Activated T-helper 1 cell treated with Interleukin-2 at 50 U/mL for 16 hours (primary cell): ENCODE measurements at places on chromosomes 16 and 17.

GRCh38 chr17:31786796-31787481, 72.1 kb downstream of the COPRS start:
- no peak for DNase-seq

DNA sequence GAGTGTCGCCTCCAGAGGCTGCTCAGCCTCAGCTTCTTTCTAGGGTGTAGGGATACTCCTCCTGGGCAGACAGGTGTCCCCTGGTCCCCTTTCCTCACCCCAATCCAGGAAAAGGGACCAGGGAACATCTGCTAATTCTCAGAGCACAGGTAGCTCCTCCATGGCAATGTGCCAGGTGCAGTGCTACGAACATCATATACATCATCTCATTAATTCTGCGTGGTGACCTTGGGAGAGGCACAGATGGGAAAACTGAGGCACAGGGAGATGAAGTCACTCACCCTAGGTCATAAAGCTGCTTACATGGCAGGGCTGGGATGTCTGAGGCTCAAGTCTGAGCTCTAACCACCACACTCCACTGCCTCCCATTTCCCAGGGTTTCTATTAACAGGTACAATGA, 11.7 kb downstream of the HDAC5 start:
- no peak for DNase-seq

DNA sequence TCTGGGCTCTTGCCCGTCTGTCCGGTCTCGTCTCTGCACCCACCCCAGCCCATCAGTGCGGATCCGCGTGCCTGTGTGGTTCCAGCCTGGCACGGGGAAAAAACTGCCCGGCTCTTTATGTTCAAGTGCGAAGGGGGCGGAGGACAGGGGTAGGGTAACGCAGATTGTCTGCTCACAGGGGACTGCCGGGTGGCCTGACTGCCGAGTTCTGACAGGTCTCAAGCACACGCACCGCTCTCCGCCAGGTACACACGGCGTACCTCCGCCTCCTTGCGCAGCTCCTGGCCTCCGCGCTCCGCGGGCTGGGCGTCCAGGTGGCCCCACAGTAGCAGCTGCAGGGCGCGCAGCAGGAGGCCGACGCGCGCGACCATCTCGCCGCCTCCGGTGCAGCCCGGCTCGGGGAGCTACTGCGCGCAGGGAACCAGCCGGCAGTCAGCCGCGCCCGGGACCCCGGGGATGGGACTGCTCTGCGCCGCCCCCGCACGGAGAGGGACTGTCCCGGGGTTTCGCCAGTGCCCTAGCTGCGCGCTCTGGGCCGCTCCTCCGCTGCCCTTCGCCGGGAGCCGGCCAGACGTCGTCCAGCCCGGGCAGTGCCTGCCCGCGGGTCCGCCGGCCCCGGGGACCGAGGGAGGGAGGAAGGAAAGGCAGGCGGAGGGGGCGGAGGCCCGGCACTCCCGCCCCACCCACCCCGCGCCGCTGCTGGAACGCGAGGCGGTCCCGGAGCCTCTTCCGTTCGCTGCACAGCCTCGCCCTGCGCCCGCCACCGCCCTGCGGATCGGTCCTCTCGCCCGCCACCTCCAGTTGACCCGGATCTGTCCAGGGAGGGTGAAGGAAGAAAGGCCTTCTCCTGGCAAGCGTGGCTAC, at the start of gene MMP28:
MMP28 (minus strand) TSS at position 635 of the 864 bp plus-strand sequence; CDS start at position 371, 264 bp downstream.
- DNase-seq, result no peak

DNA sequence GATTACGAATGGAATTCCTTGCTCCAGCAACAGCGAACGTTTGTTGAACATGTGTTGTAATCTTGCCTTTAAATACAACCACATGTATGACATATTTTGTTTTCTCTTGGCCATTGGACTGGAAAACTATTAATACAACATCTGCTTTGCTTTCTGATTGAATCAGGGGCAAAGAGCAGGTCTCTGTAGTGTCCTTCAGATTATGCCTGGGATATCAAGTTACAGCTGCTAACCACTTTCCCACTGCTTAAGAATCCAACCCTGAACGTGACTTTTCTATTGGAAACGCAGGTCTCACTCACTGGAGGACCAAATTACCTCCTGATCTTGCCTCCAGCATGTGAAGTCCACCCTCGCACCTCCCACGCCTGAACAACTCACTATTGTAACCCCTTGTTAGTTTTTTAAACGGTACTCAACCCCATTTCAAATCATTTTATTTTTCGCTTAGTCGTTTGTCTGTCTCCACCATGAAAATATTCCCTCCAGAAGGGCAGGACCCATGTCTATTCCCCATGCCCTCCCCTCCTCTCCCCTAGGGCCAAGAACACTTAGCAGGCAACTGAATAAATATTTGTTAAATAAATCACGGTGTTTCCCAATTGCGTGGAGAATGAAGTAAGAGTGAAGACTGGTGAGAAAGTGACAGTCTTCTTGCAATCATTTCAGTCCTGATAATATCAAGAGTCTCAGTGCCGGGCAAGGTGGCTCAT, 57.4 kb upstream of the MRTFB start:
- no peak for DNase-seq

DNA sequence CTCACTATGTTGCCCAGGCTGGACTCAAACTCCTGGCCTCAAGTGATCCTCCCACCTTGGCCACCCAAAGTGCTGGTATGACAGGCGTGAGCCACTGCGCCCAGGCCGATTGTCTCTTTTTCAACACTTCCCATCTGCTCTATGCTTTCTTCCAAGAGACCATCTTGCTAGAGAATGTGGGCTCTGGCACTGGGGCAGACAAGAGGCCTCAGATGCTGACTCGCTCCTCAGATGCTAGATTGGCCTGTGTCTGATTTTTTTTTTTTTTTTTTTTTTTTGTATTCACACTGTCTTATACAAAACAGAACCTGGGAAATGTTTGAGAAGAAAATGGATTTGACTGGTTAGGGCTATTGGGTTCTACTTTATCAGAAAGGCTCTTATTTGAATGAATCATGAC, 58.2 kb downstream of the CYB5D2 start:
- DNase-seq, result no peak

DNA sequence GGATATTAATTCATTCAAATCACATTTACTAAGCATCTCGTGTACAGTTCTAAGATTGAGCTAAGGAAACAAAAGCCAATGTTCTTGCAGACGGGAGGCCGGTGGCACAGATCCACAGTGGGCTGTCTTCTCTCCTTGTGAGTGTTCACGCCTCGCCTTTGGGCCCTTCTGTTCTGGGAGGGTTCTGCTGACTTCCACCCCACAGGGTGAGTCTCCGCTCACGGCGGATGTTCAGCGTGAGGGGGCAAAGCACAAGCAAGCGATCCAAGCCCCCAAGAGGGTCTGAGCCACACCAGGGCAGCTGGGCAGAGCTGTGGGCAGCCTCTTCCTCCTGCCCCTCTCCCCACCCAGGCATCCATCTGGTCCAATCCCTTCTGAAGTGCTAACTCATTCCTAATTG, 84.3 kb upstream of the DOC2B start:
- no peak for DNase-seq

DNA sequence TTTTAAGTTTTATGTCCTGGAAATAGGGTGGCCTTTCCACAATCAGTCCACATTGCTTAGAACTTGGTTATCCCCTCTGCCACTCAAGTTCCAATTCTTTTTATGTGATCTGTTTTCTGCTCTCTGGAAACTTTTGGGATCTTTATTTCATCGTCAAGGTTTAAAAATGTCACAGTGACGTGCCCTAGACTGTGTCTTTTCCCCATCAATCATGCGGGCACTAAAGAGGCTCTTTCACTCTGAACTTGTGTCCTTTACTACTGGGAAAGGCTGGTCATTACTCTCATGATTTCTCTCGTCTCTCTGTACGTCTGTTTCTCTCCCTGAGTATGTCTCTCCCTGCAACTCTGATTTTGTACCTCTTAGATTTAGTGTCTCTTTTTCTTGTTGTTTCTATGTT, 189.8 kb upstream of the AXIN2 start:
- no peak for DNase-seq

DNA sequence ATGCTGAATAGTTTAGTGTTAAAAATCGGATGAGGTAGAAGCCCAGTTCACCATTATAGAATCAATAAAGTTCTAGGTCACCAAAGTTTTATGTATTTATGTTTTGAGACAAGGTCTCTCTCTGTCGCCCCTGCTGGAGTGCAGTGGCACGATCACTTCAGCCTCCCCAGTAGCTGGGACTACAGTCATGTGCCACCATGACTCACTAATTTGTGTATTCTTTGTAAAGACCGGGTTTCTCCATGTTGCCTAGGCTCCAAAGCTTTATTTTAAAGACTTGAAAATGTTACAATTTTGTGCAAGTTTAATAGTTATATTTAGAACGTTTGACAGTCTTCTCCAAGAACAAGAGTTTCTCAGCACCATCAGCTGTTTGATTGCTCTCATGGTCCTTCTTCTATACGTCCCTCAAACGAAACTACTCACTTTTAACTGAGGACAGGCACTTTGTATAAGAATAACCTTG, 32.1 kb downstream of the NDE1 start:
- no peak for DNase-seq

GRCh38 chr16:27441276-27441675, 39.3 kb downstream of the IL21R start:
- DNase-seq, result no peak

GRCh38 chr17:76537578-76538280, at the start of gene CYGB:
Gene CYGB (minus strand): TSS chr17:76537709. CDS start chr17:76537542, 167 bp downstream.
- DNase-seq, result no peak

GRCh38 chr17:19631905-19632304, 16.6 kb upstream of the ALDH3A2 start:
- DNase-seq, result no peak

- DNase-seq, result no peak
Observed at GRCh38 chr16:89455178-89455577, 35.2 kb downstream of the ANKRD11 start.

GRCh38 chr17:5069724-5070123, 8.5 kb upstream of the ZFP3 start:
- DNase-seq, result no peak

DNA sequence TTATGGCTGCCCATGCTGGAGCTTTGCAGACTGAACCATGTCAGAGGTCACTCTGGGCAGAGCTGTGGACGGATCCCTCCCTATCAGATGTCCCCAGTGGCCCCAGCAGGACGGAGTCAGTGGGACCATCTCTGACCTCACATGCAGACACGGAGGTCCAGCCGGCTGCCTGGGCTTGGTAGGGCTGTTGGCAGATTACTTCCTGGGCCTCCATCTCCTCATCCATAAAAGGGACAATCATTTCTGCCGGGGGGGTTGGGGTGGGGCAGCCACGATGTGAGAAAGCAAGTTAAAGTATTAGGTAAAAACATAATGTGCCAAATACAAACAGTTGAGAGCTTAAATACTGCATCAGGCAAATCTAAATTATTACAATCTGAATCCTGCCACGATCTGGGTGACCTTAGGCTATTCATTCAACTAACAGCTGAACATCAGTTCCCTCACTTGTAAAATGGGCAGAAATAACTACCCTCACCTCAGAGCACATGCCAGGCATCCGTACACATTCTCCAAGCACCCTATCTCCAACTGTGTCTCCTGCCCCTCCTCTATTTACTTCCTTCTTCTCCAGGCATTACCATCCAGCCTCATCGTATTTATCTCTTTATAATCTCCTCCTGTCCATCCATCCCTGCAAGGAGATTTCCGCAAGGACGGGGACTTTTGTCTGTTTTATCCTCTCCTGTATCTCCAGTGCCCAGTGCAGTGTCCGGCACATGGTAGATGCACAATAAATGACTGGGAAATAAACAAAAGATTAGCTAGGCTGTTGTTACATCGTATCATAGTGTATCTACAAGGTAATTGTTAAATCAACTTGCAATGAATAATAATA, 192.3 kb upstream of the FOXF1 start:
- DNase-seq, result no peak

DNA sequence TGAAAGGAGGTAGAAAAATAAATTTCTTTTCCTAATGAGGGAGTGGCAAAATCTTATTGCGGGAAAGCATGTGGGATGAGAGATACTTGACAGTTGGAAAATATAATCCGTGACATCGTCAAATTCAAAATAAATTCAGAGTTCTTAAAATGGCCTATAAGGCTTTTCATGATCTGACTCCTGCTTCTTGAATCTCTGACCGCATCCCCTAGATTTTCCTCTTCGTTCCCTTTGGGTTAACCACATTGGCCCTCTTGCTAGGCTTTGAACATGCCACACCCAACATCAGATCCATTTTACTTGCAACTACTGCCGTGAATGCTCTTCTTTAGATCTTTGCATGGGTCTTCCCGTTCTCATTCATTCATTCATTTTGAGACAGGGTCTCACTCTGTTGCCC, 50.1 kb downstream of the NF1 start:
- DNase-seq, result no peak

GRCh38 chr17:59503500-59503899, 61.9 kb upstream of the DHX40 start:
- DNase-seq, result no peak

DNA sequence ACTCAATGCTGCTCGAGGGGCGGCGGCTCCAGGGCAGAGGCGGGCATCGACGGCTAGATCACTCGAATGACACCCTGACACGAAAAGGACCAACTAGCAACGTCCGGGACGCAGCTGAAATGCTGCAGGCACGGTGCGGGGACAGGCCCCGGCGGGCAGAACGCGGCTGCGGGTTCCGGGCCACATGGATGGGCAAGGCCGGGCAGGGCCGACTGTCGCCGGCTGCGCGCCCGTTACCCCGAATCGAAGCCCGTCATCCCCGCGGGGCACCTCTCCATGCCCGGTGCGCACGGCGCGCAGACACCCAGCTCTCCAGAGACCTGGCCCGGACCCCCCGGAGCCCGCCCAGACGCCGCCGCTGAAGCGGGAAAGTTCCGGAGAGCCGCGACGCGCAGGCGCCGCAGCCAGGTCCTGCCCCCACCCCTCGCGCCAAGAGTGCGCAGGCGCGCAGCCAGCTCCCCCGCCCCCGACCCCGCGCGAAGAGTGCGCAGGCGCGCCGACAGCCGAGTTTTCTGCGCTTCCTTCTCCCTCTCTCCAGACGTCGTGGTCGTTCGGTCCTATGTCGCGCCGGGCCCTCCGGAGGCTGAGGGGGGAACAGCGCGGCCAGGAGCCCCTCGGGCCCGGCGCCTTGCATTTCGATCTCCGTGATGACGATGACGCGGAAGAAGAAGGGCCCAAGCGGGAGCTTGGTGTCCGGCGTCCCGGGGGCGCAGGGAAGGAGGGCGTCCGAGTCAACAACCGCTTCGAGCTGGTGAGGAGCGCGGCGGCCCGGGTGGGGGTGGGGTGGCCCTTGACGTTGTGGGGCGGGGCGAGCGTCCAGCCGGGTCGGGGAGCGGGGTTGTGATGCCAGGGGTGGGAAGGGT, at the start of gene TCF25:
TCF25 (plus strand) TSS at position 484 of the 863 bp plus-strand sequence; CDS start at position 560, 76 bp downstream.
- DNase-seq, result peak; percentile 82

DNA sequence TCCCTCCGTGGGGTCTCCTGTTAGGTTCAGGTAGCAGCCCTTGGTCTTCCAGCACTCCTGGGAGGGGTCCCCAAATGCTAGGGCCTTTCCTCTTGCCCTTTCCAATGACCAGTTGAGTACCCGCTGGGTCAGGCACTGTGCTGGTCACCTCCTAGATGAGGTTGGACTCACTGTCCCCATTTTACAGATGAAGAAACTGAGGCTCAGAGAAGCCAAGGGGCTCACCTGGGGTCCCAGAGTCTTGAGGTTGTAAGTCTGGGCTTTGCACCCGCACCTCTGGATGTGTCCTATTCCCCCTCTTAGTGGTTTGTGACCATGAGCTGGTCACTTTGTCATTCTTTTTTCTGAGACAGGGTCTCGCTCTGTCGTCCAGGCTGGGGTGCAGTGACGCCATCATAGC, 1.4 kb upstream of the CASKIN1 start:
- no peak for DNase-seq

- no peak for DNase-seq
Observed at GRCh38 chr17:13725288-13725990, 123.7 kb upstream of the HS3ST3A1 start.

- DNase-seq, result no peak
Observed at GRCh38 chr16:31438414-31438813, 4.2 kb downstream of the ZNF843 start.
